Esophagus squamous epithelium (tissue), 5 donors: ENCODE measurements at places on chromosomes 5 and 9. TPM values are rescaled to one million over a fixed set of nuclear protein-coding genes. Genes with fewer than 3 reads are reported as not detected.

The GALNT12 gene
- 17.5 TPM for total RNA-seq

The CDK7 gene
- 31.3 TPM for total RNA-seq

The TMEM250 gene
- total RNA-seq: 39.5 TPM

The PTGR1 gene
- 176 TPM for total RNA-seq

The ANKRD34B gene
- total RNA-seq: not detected

DNA sequence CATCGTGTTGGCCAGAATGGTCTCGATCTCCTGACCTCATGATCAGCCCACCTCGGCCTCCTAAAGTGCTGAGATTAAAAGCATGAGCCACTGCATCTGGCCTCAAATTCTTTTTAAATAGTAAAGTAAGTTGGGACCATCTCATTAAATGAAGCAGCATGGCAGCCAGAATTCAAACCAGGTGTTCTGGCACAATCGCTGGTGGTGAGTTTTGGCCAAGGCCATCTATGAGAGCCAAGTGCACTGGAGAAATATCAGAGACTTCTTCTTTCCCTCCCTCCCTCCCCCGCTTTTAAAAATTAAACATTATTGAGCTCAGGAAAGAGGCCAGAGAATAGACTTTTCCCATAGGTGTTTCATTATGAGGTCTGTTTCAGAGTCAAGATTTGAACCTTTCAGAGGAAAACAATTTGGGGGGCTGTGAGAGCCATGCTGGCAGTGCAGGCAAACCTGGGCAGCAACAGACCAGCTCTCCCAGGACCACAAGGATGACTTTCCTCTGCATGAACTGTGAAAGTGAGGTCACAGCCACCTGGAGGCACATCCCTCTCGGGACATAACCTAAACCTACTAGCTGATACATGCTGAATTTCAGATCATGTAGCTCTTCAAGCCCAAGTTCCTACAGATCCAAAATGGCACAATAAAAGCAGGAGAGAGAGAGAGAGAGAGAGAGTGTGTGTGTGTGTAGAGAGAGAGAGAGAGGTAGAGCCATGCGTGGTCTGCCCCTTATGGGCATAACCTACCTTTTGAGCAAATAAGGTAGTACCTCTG, 94.6 kb upstream of the DMRT1 start:
- H3K27me3 ChIP-seq: no peaks in the 10 kb centered on the region
- peak overlapping the region; percentile 91 for H3K27ac ChIP-seq
- no peak for DNase-seq
- H3K4me3 ChIP-seq: no peak overlapping the region
- H3K36me3 ChIP-seq: peaks cover 13% of the 10 kb centered on the region

DNA sequence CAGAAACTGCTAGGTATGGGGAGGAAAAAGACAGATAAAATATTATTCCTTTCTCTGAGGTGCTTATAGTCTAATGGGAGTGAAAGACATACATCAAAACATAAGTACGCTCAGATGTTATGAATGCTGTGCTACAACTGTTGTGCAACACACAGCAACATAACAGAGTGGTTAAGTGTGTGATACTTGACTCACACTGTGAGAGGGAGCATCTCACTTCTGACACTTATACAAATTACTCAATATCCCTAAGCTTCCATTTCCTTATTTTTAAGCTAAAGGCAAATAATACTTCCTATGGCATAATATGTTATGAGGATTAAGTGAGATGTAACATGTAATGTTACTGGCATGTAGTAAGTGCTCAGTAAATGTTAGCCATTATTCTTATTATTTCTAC, 110.6 kb upstream of the FER start:
- no peak overlapping the region for H3K4me3 ChIP-seq
- H3K4me1 ChIP-seq: no peaks in the 10 kb centered on the region
- H3K27ac ChIP-seq: no peak overlapping the region
- no peaks in the 10 kb centered on the region for H3K27me3 ChIP-seq
- no peaks in the 10 kb centered on the region for H3K36me3 ChIP-seq

DNA sequence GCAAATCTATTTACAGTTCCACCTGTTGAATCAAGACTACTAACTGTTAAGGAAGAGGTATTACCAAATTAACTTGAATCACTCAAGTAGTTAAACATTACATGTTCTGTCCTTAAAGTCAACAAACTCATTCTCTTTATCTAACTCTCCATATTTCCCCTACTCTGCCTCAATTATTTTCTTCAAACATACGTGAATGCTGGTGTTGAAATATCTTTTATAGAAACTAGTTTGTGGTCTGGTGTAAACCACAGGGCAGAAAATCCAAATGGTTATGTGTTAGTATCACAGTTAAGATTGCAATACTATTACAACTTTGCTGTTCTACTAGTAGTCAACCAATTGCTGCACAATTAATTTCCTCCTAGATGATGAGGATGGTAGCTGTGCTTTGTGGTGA, 603.5 kb downstream of the KCTD16 start:
- H3K36me3 ChIP-seq: no peaks in the 10 kb centered on the region
- H3K27ac ChIP-seq: no peak overlapping the region
- DNase-seq: no peak

DNA sequence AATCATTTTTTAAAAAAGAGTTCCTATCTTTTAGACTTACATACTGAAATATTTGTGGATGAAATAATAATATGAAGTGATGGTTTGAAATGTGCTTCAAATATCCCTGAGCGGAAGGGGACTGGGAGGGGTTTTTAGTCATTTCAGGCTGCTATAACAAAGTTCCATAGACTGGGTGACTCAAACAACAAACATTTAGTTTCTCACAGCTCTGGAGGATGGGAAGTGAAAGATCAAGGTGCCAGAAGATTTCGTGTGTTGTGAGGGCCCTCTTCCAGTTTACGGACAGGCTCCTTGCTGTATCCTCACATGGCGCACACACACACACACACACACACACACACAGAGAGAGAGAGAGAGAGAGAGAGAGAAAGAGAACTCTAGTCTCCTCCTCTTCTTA, 27.1 kb upstream of the TEX10 start:
- H3K27me3 ChIP-seq: no peaks in the 10 kb centered on the region
- no peaks in the 10 kb centered on the region for H3K36me3 ChIP-seq
- no peak overlapping the region for H3K4me3 ChIP-seq

DNA sequence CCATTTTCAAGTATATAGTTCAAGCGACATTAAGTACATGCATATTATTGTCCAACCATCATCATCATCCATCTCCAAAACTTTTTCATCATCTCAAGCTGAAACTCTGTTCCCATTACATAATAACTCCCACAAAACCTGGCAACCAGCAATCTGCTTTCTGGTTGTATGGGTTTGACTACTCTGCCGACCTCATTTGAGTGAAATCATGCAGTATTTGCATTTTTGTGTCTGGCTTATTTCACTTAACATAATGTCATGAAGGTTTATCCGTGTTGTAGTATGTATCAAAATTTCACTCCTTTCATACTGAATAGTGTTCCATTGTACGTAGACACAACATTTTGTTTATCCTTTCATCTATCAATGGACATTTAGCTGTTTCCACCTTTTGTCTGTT, 74.8 kb downstream of the SGCD start:
- no peaks in the 10 kb centered on the region for H3K4me1 ChIP-seq
- no peak overlapping the region for H3K4me3 ChIP-seq
- H3K27ac ChIP-seq: no peak overlapping the region
- H3K36me3 ChIP-seq: no peaks in the 10 kb centered on the region
- H3K27me3 ChIP-seq: no peaks in the 10 kb centered on the region

DNA sequence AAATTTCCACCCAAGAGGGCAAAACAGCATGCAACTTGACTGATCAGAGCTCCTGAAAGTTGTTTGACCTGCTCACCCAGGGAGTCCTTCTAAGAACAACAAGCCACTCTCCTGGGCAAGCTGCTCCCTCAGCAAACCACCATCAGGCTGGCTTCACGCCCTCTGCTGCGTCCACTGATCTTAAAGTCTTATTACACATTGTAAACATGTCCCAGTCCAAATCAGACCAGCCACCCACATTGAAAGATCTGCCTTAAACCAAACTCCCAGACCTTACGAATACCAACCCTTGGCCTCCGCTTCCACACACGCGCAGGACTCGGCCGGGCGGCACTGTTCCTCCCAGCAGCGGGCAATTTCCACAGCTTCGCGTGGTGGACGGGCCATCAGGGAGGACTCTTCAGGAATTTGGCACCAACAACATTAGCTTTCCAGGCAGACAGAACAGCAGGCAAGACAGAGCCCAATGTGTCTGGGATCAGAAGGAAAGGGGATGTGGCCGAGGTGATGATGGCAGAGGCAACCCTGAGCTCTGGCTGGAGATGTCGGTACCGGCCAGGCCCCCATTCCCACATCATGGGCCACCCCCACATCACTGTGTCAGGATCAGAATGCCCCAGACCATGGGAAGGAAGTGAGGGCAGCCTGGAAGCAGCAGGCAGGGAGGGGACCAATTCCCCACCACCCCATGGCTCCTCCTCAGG, 56.8 kb downstream of the SEMA4D start:
- peak overlapping the region; percentile 86 for H3K27ac ChIP-seq
- no peaks in the 10 kb centered on the region for H3K27me3 ChIP-seq
- peak overlapping the region; percentile 39 for H3K4me3 ChIP-seq
- no peak for DNase-seq
- H3K36me3 ChIP-seq: no peaks in the 10 kb centered on the region

GRCh38 chr5:129945028-129945427, 40.8 kb downstream of the CHSY3 start:
- no peak overlapping the region for H3K4me3 ChIP-seq
- no peaks in the 10 kb centered on the region for H3K4me1 ChIP-seq
- H3K27ac ChIP-seq: no peak overlapping the region
- H3K27me3 ChIP-seq: no peaks in the 10 kb centered on the region
- H3K36me3 ChIP-seq: no peaks in the 10 kb centered on the region

DNA sequence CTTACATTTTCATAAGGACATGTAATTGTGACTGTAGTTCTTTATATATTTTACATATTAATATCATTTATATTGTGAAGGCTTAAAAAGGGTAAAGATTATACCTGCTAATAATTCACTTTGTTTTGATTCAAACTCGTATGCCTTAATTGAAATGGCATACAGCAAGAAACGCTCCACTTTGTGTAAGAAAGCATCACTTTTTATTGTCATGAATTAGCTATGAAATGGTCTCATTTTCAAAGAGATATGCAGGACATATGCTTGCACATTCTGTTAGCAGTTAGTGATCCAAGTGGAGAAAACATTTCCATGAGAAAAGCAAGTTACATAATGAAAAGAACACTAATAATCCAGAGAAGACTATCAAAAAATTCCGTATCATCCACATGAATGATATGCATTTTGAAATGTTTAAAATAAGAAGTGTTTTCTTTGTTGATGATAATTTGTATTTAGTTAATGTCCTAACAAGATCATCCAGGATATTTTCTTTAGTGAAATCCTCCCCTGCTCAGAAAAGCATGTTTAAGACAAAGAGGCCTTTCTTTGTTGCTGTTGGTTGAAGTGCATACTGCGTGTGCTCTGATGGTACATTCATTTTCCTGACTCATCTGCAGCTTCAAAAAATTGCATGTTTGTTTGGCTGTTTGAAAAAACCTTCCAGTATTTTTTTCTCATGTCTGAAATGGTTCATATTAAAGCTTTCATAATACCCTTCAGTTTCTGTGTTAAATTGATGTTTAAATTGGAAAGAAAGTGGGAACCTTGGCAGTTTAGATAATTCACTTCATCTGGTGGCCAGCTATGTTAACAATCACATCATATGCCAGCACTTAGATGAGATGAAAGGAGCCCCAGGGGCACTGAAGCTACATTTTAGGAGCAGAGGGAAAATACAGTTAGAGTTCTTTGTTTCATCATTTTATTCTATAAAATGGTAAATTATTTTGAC, 242.2 kb downstream of the CSNK1G3 start:
- no peak overlapping the region for H3K4me3 ChIP-seq
- H3K4me1 ChIP-seq: no peaks in the 10 kb centered on the region
- no peaks in the 10 kb centered on the region for H3K36me3 ChIP-seq
- no peak for DNase-seq
- no peaks in the 10 kb centered on the region for H3K27me3 ChIP-seq
- peak overlapping the region; percentile 2 for H3K27ac ChIP-seq

DNA sequence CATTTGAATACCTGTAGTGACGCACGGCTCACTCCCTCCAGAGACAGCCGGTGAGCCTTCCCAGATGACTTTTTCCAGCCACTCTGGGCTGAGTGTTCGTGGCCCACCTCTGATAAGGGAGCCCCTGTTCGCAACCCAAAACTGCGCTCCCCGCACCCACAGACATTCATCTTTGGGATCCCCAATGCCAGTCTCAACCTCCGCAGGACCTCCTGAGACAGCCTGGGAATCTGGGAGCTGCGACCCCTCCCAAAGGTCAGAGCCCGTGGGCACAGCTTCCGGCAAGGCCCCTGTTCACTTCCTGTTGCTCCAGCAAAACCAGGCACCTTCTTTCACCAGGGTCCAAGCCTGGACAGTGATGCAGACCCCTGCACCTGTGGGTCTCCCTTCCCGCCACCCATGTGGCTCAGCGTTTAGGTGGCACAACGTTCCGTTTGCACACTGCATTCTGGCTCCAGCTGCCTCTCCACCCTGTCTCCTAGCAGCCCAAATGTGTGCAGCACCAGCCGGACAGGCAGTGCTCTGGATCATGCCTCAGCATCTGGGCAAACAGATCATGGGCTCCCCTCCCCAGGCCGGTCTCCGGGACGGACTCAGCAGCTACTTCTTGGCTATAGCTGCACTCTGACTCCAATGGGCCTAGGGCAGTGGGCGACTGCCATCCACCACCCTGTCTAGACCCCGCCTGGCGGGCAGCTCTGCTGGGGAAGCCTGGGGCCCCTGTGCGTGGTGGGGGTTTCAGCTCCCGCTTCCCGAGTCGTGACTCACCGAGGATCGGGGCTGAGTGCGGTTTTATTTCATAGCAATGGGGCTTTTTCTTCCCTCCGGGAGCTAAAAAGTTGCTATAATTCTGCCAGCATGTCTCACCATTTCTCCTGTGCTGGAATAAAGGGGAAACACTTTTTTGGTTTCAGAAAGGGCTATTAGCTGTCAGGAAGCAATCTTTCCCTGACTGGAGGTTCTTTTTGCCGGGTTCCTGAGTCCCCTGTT, 156.0 kb downstream of the OLFM1 start:
- no peaks in the 10 kb centered on the region for H3K27me3 ChIP-seq
- H3K4me1 ChIP-seq: no peaks in the 10 kb centered on the region
- no peak for DNase-seq
- no peaks in the 10 kb centered on the region for H3K36me3 ChIP-seq

DNA sequence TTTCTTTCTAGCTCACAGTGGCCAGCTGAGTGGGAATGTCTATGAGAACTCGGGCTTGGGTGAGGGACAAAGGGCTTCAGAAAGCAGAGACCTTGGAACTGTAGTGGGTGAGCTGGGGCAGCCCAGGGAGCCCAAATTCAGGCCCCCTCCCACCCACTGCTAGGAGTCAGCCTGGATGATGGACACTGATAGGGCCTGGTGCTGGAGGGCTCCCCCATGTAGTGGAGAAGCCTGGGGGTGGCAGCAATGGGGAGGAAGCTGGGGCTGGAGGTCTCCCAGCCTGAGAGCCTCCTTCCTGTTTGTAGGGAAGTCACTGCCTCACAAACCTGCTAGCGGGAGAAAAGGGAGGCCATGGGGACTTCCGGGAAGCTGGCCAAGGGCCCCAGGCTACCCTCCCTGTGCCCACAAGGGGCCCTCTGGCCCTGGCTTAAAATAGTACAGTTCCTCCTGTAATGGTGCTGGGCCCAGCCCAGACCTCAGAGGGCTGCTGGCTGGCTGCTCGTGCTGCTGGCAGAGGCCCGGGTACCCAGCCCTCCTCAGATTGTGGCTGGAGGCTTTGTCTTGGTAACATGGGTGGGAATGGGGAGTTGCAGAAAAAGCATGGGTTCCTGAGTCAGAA, 6.3 kb upstream of the NR5A1 start:
- H3K27me3 ChIP-seq: no peaks in the 10 kb centered on the region
- H3K4me1 ChIP-seq: no peaks in the 10 kb centered on the region
- H3K36me3 ChIP-seq: no peaks in the 10 kb centered on the region
